Activated CD8-positive, alpha-beta T cell treated with anti-CD3 and anti-CD28 coated beads for 36 hours (primary cell): ENCODE measurements at places on chromosomes 5 and 9. TPM values are rescaled to one million over a fixed set of nuclear protein-coding genes. Genes with fewer than 3 reads are reported as not detected.

Gene SEMA6A
- total RNA-seq: not detected

Gene DDX41
- 226 TPM for total RNA-seq

Gene IFNB1
- total RNA-seq: 1.1 TPM

Gene FOXD4L3
- total RNA-seq: not detected

Gene MYORG
- total RNA-seq: 4.1 TPM

Gene TLX3
- not detected for total RNA-seq

Gene IFNA13
- not detected for total RNA-seq

Gene NKD2
- total RNA-seq: 2.3 TPM

Gene MAML1
- 26.6 TPM for total RNA-seq

Gene PTRH1
- 16.0 TPM for total RNA-seq
